Stimulated activated CD4-positive, alpha-beta T cell treated with anti-CD3 and anti-CD28 coated beads, TNF-alpha, amount 100 ng/mL, for 1 hour (primary cell): ENCODE measurements at places on chromosomes 3 and 15.

- no peak for DNase-seq
These were observed 573.4 kb downstream of the NAALADL2 start for GRCh38 chr3:175432376-175433025.

DNA sequence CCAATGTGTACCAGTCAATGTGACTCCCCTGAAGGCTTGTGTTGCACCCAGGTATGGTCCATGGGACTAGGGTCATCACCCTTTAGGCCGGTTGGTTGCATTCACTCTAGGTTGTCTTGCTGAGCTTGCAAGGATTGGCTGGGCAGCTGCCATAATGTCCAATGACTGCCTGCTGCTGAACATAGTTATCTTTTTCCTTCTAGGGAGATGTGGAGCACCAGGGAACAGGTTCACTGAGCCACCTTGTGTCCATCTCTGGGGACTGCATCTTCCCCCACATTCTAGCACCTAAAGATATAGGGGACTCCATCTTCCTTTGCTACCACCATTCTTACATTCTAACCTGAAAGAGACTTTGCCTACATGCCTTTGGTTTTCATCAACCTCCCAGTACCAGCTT, 580.4 kb upstream of the TBL1XR1 start:
- no peak for DNase-seq

- DNase-seq: no peak
These were observed 292.0 kb downstream of the PLCL2 start for GRCh38 chr3:17176757-17177156.

DNA sequence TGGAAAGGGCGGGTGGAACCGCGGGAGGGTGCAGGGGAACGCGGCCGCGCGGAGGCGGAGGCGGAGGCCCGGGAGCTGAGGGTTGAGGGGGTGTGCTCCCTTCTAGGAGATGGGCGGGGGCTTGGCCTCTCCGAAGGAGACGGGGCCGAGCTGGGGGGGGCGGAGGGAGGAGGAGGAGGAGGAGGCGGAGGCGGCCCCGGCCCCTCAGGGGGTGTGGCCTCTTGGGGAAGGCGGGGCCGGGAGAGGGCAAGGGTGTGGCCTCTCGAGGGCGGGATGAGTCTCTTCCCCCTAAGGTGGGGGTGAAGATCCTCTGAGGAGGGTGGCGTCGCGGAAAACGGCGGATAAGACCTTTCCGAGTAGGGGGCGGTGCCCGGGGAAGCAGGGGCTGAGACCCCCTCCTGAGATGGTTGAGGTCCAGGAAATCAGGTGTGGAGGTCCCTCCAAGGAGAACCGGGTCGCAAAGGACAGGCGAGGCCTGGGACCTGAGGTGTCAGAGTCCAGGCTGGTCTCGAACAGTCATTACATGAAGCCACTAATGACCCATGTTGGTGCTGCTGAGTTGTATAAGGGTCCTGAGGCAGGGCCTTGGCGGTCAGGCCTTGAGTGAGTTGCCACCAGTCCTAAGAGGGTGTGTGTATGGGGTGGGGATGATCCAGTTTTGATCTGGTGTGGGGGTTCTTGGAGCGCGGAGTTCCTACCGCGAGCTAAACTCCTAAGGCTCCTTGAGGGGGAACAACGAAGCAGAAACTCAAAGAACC, 759 bp downstream of the WDR6 start:
- peak; percentile 80 for DNase-seq

DNA sequence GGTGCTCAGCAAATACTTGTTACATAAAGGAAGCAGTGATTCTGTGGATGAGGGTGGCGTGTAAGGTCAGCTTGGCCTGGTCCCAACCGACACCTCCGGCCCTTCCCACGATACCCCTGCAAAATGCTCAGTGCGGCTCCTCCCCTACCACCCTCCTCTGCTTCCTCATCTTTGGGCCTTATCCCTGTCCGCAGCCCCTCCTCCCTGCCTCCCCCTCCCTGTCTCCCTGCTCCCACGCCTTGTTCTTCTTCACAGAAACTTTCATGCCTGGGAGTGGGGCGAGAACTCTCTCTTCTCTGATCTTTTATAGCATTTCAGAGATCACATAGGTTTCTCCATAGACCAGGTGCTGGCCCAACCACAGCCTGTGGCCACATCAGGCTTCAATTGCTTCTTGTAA, 75.0 kb upstream of the ATP2B2 start:
- DNase-seq: no peak

DNA sequence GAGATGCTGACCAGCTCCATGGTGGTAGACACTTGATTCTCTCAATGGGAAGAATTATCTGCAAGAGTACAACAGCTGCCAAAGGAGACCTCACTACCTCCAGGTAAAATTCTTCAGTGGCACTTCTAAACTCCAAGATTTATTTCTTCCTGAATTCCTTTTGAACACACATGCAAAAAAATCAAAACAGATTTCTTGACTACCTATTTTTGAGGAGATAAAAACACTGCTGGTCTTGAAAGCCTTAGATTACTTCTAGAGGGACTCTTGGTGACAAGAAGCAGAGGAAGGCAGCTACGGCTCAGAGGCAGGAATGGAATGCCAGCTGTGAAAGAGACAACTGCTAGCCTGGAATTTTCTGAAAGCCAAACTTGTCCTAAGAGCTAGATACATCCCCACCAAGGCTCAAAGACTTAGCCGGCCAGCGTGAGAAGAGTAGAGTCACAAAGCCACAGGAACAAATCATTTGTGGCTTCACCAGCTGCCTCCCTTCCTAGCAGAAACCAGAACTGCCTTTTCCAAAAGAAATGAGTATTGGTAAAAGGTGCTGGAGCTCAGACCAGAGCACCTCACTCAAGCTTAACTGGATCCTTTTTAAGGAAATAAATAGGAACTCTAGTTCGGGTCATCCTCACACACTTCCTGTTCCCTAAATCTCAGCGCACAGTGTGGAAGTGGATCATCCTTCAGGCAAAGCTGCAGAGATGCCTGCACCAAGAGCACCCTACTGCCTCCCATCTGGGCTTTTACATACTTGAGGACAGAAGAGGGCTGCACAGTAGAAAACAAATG, 32.6 kb downstream of the CLK3 start:
- DNase-seq: no peak

- no peak for DNase-seq
These were observed 31.8 kb upstream of the CRTC3 start for GRCh38 chr15:90497912-90498311.

DNA sequence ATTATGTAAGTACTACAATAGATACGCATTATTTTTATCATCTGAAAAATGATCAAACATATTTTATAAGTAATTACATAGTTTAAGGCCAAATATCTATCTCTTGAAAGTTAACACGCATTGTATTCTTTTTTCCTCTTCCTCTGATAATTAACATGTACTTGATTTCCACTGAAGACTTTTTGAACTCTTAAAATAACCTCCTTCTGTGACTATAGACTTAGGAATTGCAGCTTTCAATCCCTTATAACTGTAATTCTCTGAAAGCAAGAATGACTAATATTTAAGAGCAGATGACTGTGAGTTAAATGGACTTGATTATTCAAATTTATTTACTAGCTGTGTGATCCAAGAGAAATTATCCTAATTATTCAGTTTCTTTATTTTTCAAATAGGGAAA, 730.6 kb upstream of the NECTIN3 start:
- no peak for DNase-seq

DNA sequence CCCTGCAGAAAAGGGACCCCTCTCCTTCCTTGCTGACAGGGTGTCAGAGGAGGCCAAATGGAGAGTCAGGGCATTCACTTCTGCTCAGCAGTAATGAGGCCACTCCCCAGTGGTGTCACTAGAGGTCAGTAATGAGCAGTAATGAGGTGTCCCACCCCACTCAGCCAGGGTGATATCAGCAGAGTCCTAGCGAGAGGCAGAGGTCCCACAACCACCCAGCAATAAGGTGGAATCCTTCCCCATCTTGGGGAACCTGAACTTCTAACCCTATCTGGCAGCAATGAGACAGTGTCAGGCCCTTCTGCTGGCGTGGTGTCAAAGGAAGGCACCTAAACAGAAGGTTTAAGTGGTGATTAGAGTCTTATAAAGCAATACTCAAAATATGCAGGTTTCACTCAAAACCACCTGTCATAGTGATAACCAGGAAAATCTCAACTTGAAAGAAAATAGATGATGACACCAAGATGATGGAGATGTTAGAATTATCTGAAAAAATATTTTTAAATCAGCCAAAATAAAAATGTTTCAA, 12.9 kb downstream of the OCA2 start:
- peak; percentile 22 for DNase-seq

GRCh38 chr15:70632491-70633102, 130.8 kb downstream of the UACA start:
- DNase-seq: no peak

- no peak for DNase-seq
These were observed 73.9 kb upstream of the SLC6A11 start for GRCh38 chr3:10741891-10742671.

DNA sequence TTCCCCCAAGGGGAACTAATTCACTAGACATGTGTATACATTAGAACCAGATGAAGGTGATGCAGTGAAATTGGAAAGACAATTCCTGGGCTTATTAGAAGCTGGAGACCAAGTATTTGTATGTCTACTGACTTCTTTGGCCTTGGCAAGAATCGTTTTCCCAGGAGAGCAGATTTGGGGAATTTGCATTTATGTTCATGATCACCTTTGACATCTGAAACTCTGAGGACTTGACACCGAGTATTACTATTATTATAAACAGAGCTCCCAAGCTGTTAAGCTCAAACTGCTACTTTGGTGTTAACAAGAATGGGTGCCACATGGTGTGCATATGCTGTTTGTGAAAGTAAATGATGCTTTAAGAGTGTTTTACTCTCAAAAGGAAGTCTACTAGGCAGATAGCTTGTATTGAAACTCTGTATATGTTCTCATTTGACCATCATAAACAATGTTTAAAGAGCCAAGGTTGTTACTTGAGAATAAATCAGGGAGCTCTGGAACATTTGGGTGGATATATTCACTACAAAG, 519.8 kb upstream of the GOLIM4 start:
- DNase-seq: no peak

DNA sequence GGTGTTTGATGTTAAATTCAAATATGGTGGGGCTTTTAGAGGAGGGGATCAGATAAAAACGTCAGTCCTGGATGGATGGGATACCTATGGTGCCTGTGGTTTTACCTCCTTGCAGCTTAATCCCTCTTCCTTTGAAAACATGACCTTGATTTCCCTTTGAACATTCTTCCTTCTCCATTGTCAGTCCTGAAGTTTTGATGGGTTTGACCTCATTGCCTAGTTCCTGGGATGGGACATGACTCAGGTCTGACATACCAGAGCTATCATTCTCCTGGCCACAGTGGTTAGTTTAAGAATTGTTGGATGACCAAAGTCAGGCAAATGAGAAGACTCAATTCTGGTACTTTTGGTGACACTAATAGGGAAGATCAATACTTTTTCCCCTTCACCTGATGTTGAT, 87.2 kb downstream of the PRICKLE2 start:
- DNase-seq: no peak

DNA sequence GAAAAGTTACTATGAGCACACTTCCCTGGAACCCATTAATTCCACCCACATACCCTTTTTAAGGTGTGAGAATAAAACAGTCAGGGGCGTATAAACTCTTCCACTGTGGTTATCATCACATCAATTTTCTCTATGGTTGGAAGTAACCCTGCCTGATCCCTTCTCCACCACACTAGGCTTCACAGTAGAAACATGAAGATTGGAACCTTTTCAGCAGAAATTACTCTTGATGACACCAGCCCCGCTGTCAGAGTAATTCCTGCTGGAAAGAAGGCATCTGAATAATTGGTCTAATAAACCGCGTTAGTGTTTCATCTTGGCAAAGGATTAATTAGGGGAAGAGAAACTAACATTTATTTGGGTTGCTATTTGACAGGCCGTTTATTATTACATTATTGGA, 278.4 kb downstream of the MFSD1 start:
- DNase-seq: no peak

- no peak for DNase-seq
These were observed 927 bp downstream of the CHDH start for GRCh38 chr3:53845103-53845880.

- no peak for DNase-seq
These were observed 102.9 kb downstream of the ARNT2 start for GRCh38 chr15:80507131-80507530.

DNA sequence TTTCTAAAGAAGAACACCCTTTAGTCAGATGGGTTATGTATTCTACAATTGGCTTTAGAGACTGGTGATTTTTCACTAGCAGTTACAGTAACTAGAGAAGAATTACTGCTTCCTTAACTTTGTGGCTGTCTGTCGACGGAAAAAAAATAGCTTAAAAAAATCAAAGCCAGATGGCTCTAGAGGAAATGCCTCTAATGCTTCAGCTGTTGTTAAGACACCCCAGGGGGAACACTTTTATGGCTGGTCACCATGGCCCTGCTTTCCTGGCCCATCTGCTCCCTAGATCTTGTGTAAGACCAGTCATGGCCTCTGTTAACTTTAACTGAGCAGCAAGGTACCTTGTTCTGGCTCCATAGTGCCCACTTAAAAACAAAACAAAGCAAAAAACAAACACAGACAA, 198.6 kb upstream of the PLSCR5 start:
- DNase-seq: no peak

- no peak for DNase-seq
These were observed 41.9 kb downstream of the SIDT1 start for GRCh38 chr3:113574213-113574612.

DNA sequence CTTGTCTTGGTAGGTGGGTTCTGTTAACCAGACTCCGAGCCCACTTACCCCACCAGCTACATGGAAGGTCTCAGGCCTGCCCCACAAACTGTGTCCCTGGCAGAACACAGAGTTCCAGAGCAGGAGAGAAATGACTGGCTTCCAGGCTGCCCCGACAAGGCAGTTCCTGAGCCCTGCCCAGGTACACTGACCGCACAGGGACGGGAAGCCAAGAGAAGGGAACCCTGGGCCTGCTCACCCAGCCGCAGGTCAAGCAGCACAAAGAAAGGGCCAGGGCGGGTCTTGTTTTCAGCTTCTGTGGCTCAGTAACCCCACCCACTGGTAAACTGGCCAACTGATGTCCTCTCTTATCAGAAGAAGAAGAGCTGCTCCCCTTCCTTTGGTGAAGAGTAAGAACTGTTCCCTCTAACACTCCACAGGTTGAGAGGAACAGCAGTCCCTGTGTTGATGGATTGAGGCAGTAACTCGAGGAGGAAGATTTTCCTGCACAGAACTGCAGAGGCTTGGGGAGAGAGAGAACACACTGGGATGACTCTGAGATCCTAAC, 68.4 kb downstream of the CRTC3 start:
- DNase-seq: no peak

DNA sequence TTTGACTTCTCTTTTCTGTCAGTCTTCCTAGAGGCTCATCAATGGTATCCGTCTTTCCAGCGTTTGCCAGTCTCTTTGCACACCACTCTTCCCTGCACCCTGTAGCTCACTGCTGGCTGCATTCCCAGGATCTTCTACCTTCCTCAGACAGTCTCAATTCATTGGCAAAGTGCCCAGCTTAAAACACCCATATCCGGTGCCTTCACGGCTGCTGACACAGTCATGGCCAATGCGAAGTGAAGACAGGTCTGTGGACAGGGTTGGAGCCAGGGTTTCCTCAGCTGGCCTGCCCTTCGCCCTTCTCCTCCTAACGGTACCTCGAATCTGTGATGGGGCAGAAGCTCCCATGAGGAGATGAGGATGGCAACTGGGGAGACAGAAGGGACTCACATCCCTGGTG, 36.1 kb downstream of the PTH1R start:
- no peak for DNase-seq

GRCh38 chr15:67097930-67098740, 32.7 kb downstream of the SMAD3 start:
- no peak for DNase-seq

GRCh38 chr15:94610069-94610468, 378.7 kb downstream of the MCTP2 start:
- DNase-seq: no peak

GRCh38 chr3:191123946-191124345, 75.1 kb upstream of the OSTN start:
- no peak for DNase-seq

- no peak for DNase-seq
These were observed 6.4 kb downstream of the CMSS1 start for GRCh38 chr3:99823723-99824711.
